A172 (cell line): ENCODE measurements at places on chromosomes 2 and 18.
A peak's percentile ranks its signal among the peaks of the same experiment; 100 is the strongest.

- DNase-seq: no peak
Observed at GRCh38 chr2:202610380-202610779, 24.4 kb upstream of the FAM117B start.

GRCh38 chr2:28661589-28662001 is 90.0 kb upstream of the PPP1CB start:
- DNase-seq: peak; percentile 83

DNA sequence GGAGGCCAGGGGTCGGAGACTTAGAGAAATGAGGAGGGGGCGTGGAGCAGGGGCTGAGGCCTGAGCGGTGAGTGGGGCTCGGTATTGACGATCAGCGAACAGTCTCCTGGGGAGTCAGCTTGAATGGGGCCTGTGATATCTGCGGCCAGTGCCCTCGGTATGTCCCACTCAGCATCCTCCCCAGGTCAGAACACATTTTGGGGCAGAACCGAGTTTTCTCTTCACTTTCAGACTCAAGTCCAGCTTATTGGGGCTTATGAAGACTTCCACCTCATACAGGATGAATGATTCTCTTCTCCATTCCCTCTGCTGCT is 82.6 kb downstream of the RRM2 start:
- DNase-seq: no peak

- DNase-seq: peak; percentile 11
Observed at GRCh38 chr2:182715121-182715891, 751 bp upstream of the DNAJC10 start.

DNA sequence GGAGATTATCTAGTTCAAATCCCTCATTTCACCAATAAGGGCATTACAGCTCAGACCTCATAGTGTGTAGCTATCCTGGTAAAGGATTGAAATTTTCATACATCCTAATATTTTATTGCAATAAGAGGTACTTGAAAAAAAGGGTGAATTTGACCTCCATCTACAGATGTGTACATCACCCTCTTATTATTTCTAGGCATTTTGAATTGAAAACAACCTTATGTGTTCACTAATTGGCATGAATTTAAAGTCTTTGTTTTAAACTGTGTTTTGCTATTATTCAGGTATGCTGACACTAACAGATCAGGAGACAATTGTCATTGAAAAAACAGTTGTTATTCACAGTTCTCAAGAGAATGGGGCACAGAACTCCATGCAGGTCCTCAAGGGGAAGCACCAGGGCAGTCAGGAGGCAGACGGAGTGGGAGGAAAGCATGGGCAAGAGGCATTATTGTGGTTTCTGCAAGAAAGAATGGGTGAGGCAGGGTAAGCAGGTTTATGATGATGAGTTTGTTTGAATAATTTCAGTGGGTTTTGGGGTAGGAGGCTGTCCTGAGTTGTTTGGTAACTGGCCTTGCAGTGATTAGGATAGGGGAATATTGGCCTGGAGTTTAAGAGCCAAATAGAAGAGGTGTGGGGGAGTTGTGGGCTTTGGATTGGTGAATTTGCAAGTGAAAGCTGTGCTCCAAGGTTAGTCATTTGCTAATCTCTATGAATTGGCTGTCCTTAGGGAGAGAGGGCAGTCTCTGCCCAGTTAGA is 194.6 kb downstream of the GPD2 start:
- DNase-seq: no peak

DNA sequence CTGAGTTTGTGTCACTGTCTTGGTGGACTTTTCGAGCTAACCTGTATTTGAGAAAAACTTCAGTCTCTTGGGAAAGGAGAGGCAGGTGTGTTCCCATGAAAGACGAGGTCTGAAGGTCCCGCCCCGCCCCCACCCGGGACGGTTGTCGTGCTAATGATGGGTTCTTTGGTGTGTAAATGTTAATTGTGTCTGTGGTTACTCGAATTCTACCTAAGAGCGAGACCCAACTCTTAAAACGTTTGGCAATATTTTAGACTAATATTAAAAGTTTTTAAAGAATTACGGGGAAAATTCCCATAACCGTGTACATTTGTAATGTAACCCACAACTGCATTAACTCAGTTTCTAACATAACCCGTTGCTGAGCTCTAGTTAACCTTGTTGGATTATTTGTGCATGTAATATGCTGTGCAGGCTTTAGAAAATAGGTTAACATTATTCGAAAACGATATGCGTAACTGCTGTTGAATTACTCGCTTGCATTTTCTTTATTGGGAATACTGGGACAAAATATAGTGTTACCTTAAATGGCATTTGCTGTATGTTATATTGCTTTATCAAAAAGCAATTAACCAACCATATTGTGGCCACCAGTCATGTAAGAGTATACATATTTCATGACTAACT is 833 bp downstream of the EPB41L5 start:
- DNase-seq: peak; percentile 18

GRCh38 chr2:99380376-99381010 is 43.3 kb downstream of the EIF5B start:
- no peak for DNase-seq

- DNase-seq: no peak
Observed at GRCh38 chr2:23430263-23430662, 45.3 kb downstream of the KLHL29 start.

GRCh38 chr18:78582181-78582709 is 397.4 kb upstream of the SALL3 start:
- DNase-seq: no peak

GRCh38 chr2:46657042-46657504 is 177.7 kb downstream of the TMEM247 start:
- peak; percentile 33 for DNase-seq

DNA sequence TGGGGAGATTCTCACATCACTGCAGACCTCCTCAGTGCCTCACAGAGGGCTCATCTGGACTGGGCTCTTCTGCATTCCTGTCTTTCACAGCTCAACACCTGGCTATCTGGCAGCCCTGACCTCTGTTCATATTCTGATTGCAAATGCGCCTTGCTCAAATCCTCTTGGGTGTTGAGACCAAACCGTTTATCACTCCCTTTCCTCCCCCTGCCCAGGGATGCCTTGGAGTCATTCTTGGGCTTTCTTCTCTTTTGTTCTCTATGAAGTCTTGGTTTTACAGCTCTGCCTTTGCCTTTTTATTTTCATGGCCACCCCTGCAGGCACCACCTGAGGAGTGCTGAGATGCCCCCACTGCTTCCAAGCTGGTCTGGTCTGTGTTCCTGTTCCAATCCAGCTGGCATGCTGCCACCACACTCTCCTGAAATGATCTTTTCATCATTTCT is 26.3 kb downstream of the TUBB6 start:
- no peak for DNase-seq

DNA sequence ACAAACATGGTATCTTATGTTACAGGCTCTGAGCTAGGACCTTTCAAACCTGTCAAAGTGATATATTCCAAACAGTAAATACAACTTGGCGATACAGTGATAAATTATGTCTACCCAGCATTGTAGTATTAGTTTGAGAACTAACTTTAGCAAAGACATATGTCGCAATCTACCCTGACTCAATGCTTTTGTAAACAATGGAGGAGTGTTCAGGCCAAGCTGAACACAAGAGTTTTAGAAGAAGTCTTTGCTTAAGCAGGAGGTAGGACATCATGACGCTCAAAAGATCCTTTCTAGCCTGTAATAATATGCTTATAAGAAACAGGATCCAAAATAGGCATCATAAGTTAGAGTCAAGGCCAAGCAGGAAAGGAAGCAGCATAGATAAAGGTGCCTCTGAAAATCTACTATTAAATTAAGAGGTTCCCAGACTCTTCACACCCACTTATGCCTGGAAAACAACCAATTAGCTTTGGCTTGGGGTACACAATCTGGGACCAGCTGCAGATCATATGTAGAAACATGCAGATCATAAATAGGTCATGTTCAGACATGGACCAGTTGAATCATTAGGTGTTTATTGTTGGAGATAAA is 132.5 kb downstream of the CSRNP3 start:
- no peak for DNase-seq

DNA sequence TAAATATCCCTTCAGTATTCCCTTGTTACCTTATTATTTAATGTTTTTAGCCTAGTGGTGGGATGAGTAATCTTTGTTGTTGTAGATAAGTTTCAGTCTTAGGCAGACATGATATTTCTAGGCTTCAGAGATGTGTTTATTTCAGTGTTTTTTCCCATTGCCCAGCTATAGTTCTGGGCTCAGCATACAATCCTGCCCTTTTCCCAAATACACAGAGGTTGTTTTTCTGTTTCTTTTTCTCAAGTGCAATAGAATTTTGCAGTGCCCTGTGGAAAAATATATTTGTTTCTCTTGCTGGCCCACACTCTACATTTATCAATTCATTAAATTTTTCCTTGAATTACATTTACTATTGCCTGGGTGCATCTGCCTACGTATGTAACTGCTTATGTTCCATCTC is 321.8 kb downstream of the KCNJ3 start:
- no peak for DNase-seq

GRCh38 chr2:71925268-71926088 is 222.2 kb downstream of the CYP26B1 start:
- peak; percentile 77 for DNase-seq

DNA sequence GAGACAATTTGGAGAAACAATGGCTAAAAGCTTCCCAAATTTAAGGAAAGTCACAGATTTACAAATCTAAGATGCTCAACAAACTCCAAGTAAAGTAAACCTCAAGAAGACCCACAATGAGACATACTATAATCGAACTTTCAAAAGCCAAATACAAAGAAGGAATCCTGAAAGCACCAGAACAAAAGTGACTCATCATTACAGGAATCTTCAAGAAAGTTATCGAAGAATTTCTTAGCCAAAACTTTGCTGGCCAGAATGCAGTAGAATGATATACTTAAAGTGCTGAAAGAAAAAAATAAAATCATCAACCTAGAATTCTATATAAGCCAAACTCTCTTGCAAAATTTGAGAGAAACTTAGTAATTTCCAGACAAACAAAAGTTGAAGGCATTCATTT is 106.5 kb upstream of the TMEM200C start:
- no peak for DNase-seq
